ENCODE measurements at places on chromosomes 16 and 17. TPM values are rescaled to one million over a fixed set of nuclear protein-coding genes. Genes with fewer than 3 reads are reported as not detected.

DNA sequence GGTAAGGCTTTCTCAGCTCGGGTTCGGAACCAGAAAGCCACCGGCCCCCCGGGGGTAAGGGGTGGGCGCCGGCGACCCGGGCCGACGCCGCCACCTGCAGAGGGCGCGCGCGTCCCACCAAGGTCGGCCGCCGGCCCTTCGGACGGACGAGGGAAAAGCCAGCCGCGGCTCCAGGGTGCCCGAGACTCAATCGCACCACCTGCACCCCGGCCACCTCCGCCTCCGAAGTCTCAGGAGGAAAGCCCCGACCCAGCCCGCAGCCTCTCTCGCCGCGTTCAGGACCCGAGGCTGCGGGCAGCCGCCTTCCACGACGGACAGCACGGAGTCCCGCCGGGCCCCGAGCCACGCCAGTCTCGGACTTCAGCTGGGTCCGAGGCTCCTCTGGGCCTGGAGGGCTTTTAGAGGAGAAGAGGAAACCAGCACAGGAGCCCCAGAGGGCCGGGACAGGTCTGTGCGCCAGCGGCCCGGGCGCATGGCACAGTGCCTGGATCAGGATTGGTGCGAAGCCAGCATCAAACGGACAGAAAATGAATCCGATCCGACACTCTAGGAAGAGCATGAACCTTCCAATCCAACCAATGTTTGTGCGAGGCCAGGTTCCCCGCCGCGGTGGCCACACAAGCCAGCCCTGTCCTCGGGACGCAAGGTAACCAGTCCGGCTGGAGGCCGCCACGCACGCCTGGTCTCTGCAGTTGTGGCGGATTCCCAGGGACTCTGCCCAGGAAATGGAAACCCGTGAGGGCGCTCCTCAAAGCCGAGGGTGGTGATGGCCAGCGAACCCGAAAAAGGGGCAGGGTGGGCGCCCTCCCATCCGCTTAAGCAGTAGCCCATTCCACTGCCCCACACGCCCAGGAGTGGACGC lies 6.7 kb downstream of the CBX8 start:
- H3K27ac ChIP-seq: no peak overlapping the region
- H3K36me3 ChIP-seq: no peaks in the 10 kb centered on the region
- H3K4me3 ChIP-seq: peak overlapping the region; percentile 30
- H3K27me3 ChIP-seq: peaks cover 5% of the 10 kb centered on the region

DNA sequence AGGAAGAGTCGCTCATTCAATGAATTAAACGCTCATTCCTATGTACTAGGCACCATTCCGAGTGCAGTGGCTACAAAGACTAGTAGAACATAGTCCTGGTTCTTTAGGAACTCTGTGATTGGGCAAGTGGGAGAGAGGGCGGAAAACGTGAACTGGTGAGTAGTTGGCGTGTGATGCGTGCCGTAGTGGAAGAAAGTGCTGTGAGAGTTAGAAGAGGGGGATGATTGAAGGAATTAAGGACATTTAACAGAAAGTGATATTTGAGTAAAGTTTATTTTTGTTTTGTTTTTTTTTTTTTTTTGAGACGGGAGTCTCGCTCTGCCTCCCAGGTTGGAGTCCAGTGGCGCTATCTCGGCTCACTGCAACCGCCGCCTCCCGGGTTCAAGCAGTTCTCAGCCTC lies 7.9 kb upstream of the SLFN14 start:
- H3K27me3 ChIP-seq: no peaks in the 10 kb centered on the region
- no peaks in the 10 kb centered on the region for H3K36me3 ChIP-seq
- peak overlapping the region; percentile 66 for H3K4me3 ChIP-seq
- H3K4me1 ChIP-seq: peaks cover 16% of the 10 kb centered on the region

DNA sequence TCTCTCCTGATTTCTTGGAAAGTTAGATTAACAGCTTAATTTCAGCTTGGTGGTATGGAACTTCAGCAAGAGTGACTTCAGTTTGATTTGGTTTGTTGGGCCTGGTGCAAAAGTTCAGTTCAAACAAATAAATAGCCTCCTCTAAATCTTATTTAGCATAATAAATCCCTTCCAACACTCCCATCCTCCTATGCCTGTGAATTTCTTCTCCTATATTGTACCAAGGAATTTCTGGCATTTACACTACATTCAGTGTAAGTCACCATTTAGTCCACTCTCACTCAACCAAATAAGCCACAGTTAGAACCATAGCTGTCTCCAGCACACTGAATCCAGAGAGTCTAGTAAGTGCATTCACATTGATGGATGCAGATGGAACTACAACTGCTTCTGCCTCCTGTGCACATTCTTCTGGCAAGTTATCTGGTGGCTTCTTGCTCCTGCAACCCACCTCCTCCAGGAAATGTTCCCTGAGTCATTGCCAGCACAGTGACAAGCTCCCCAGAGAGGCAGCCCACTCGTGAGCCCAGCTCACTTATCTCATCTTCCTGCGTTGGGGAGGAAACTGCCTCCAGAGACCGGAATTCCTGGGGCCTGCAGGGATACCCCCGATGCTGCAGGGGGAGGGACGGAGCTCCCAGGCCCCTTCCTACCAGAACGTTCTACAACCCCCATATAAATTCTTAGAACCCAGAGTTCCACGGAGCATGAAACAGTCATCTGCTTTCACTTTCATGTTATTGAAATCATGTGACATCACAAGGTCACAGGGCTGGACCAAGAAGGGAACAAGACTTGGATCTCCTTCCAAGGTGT lies 318.3 kb downstream of the PHKB start:
- no peak overlapping the region for H3K27ac ChIP-seq
- no peak overlapping the region for H3K4me3 ChIP-seq
- H3K4me1 ChIP-seq: no peaks in the 10 kb centered on the region

- no peak overlapping the region for H3K27ac ChIP-seq
- H3K27me3 ChIP-seq: no peaks in the 10 kb centered on the region
- H3K4me3 ChIP-seq: no peak overlapping the region
- H3K4me1 ChIP-seq: no peaks in the 10 kb centered on the region
- H3K36me3 ChIP-seq: no peaks in the 10 kb centered on the region
Measured at GRCh38 chr17:64007838-64008282, 9.7 kb downstream of the PRR29 start.

DNA sequence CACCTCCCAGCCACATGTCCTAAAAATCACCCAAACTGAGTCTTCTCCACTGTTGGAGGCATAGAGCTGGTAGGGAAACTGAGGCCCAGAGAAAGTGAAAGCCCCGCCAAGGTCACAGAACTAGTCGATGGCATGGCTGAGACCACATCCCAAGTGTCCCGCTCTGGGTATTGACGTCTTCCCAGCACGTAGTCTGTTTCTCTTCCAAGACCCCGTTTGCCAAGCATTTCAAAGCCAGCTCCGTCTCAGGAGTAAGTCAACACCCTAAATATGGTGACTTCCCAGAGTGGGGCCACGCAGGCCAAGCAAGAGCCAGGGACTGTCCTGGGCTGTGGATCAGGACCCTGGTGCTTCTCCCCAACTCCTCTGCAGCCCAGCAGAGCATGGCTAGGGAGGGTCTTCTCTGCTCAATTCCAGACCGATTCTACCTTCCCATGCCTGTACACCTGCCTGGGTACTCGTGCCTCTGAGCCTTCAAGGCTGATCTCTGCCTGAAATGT lies 19.7 kb downstream of the PITPNM3 start:
- H3K27ac ChIP-seq: no peak overlapping the region
- DNase-seq: no peak
- no peaks in the 10 kb centered on the region for H3K36me3 ChIP-seq
- no peaks in the 10 kb centered on the region for H3K27me3 ChIP-seq
- no peaks in the 10 kb centered on the region for H3K4me1 ChIP-seq

- H3K4me3 ChIP-seq: no peak overlapping the region
- H3K27ac ChIP-seq: no peak overlapping the region
- no peaks in the 10 kb centered on the region for H3K27me3 ChIP-seq
Measured at GRCh38 chr16:79651363-79651762, 50.8 kb upstream of the MAF start.

DNA sequence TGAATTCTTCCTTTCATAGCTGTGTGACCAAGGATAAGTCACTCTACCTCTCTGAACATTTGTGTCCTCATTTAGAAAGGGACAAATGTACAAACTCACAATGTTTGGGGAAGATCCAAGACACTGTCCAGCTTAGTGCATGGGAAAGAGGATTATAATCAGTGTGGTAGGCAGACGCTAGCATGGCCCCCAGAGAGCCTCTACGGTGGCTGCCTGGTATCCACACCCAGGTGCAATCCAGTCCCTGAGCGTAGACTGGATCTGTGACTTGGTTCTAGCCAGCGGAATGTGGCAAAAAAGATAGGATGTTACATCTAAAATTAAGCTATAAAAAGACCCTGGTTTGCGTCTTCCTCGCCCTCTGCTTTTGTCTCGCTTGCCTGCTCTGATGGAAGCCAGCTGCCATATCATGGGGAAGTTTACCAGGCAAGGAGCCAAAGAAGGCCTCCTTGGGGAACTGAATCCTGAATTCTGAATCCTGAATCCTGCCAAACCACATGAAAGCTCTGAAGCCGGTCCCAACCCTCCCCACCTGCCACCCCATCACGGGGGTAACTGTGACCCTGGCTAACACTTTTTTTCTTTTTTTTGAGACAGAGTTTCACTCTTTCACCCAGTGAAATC lies 51.7 kb downstream of the PLXDC1 start:
- no peaks in the 10 kb centered on the region for H3K36me3 ChIP-seq
- no peaks in the 10 kb centered on the region for H3K4me1 ChIP-seq
- H3K27ac ChIP-seq: no peak overlapping the region
- DNase-seq: no peak

DNA sequence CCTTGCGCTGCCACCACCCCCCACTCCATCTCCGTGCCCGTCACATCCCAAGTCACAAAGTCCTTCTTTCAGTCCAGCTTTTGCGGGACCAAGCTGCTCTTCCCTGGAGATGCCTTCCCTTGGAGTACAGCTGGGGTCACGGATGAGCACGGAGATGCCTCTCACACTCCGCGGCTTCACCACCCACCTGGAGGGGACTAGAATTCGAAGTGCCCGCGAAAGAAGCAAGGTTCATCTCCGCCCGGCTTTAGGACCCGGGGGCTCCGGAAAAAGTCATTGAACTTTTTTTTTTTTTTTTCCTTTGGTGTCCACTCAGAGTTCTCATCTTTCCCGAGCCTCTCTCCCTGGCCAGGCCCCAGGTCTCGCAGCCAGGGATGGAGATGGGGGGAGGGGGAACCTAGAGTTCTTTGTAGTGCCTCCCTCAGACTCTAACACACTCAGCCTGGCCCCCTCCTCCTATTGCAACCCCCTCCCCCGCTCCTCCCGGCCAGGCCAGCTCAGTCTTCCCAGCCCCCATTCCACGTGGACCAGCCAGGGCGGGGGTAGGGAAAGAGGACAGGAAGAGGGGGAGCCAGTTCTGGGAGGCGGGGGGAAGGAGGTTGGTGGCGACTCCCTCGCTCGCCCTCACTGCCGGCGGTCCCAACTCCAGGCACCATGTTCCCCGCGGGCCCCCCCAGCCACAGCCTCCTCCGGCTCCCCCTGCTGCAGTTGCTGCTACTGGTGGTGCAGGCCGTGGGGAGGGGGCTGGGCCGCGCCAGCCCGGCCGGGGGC lies at the start of gene FKBP10:
Gene FKBP10, plus strand, starts transcription at position 624 of the 771 bp plus-strand sequence. Its CDS starts 31 bp downstream, at position 655.
- peaks cover 7% of the 10 kb centered on the region for H3K4me1 ChIP-seq
- H3K27me3 ChIP-seq: no peaks in the 10 kb centered on the region
- H3K27ac ChIP-seq: peak within 1 kb of the TSS; percentile 70

DNA sequence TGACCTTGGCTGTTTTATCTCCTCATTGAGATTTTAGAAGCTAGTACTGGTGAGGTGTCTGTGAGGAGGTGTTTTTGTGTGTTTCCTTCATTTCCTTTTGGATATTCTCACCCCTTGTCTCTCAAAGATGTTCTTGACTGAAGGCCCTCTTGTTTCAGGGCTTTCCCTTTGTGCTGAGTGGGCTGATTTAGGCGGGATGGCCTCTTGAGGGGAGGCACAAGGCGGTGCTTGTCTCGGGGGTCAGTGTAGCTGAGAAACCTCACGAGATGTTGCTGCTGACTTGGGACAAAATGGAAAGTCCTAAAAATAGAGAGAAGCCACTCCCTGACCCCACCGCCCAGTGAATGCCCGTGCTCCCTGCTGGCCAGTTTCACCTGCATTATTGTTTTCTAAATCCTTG lies 14.2 kb downstream of the CRAMP1 start:
- H3K36me3 ChIP-seq: peaks cover 8% of the 10 kb centered on the region
- no peak overlapping the region for H3K27ac ChIP-seq
- no peaks in the 10 kb centered on the region for H3K27me3 ChIP-seq
- H3K4me1 ChIP-seq: no peaks in the 10 kb centered on the region
- no peak for DNase-seq

GRCh38 chr16:57788252-57788841 lies 13.9 kb downstream of the KIFC3 start:
- DNase-seq: peak; percentile 32
- no peak overlapping the region for H3K27ac ChIP-seq
- no peak overlapping the region for H3K4me3 ChIP-seq
- no peaks in the 10 kb centered on the region for H3K36me3 ChIP-seq
- H3K4me1 ChIP-seq: no peaks in the 10 kb centered on the region

- no peak overlapping the region for H3K27ac ChIP-seq
- H3K4me3 ChIP-seq: no peak overlapping the region
- no peaks in the 10 kb centered on the region for H3K27me3 ChIP-seq
Measured at GRCh38 chr17:68368387-68368786, 77.1 kb downstream of the ARSG start.

GRCh38 chr16:56633535-56633934 lies 1.1 kb downstream of the MT1M start:
- H3K27ac ChIP-seq: no peak overlapping the region
- no peak for DNase-seq
- H3K36me3 ChIP-seq: no peaks in the 10 kb centered on the region
- H3K4me3 ChIP-seq: no peak overlapping the region
- H3K4me1 ChIP-seq: peaks cover 1% of the 10 kb centered on the region

DNA sequence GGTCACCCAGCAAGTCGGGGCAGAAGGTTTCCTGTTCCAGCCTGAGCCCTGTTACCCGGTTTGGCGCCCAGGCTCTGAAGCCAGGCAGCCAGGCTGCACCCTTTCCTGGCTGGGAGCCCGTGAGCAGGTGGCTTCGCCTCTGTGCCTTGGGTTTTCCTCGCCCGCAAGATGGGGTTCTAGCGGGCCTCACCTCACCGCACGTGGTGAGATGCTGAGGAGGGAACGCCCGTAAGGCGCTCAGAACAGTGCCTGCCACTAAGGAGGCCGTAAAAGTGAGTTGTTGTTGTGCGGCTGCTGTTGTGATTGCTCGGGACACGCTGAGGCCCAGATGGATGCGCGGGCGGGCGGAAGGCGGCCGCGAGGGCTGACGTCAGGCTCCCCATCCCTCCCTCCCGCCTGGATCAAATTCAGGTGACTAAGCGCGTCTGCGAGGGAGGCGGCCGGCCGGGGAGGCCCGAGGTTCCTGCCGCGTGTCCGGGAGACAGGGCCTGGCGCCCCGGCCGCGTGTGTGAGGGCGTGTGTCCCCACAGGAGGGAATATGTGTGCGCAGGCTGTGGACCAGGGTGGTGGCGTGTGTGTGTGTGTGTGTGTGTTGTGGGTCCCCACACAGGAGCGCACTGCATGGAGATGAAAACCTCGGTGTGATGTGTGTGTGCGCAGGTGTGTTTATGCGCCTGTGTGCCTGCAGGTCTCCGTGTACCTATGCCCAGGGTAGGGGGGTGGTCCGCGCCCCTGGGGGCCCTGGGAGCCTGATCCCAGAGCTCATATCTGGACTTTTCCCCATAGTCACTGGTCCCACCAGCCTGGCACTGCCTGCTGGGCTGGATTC lies 4.3 kb downstream of the CAMKK1 start:
- no peak for DNase-seq
- H3K4me1 ChIP-seq: peaks cover 2% of the 10 kb centered on the region
- H3K36me3 ChIP-seq: no peaks in the 10 kb centered on the region
- no peak overlapping the region for H3K4me3 ChIP-seq
- no peaks in the 10 kb centered on the region for H3K27me3 ChIP-seq

GRCh38 chr16:2963074-2963722 lies 877 bp upstream of the KREMEN2 start:
- H3K27me3 ChIP-seq: peaks cover 2% of the 10 kb centered on the region
- peak overlapping the region; percentile 43 for H3K4me3 ChIP-seq
- no peak overlapping the region for H3K27ac ChIP-seq
- H3K4me1 ChIP-seq: peaks cover 20% of the 10 kb centered on the region
- no peaks in the 10 kb centered on the region for H3K36me3 ChIP-seq
- peak; percentile 79 for DNase-seq

Gene C17orf78
- polyA plus RNA-seq: not detected

Gene AANAT
- not detected for polyA plus RNA-seq

Gene NUPR1
- 117 TPM for polyA plus RNA-seq

Gene SRCAP
- 7.5 TPM for polyA plus RNA-seq

Gene GRIN2C
- 0.09 TPM for polyA plus RNA-seq

Gene PIEZO1
- polyA plus RNA-seq: 255 TPM

Data from pancreas (tissue), 10 donors.